ENCODE measurements at places on chromosomes 11 and 22.

GRCh38 chr11:84722583-84723108 lies 904.5 kb downstream of the DLG2 start:
- no peak for DNase-seq

- DNase-seq = no peak
These were observed 43.3 kb downstream of the WT1 start for GRCh38 chr11:32391956-32392553.

DNA sequence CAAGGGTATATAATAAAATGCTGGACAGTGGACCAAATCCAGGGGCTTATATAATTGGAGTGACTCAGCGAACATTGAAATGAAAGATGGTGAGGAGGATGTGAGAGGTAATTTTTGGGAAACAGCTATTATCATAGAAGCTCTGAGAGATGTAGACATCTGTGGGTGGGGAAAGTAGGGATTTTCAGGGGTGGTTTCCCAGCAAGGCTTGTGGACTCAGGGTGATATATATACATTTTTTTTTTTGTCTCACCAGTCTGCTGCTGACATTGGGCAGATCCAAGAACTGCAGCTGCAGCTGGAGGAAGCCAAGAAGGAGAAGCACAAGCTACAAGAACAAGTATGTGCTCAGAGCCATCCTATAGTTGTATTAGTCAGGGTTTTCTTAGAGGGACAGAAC lies 208.1 kb downstream of the MYO18B start:
- DNase-seq = no peak

GRCh38 chr22:36201630-36202319 lies at the start of gene APOL4:
Gene APOL4 (minus strand): TSS chr22:36201809. CDS start chr22:36201734, 75 bp downstream.
- DNase-seq = no peak

DNA sequence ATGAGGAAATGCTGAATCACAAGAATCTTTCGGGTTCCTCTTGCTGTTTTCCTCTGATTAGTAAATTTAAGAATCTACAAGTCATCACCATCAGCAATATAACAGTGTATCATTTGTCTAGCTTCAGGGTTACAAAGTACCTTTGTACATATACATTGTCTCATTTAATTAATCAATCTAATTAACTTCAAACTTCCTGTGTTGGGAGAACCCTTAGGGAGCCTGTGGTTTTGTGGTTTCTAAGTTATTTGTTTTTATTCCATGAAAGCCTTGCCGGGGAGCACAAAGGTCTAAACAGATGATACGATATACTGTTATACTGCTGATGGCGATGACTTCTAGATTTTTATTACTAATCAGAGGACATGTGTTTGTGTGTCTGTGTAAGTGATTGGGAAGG lies 41.0 kb downstream of the TIMP3 start:
- DNase-seq = no peak

GRCh38 chr11:63929616-63930015 lies 9.2 kb upstream of the NAA40 start:
- no peak for DNase-seq

DNA sequence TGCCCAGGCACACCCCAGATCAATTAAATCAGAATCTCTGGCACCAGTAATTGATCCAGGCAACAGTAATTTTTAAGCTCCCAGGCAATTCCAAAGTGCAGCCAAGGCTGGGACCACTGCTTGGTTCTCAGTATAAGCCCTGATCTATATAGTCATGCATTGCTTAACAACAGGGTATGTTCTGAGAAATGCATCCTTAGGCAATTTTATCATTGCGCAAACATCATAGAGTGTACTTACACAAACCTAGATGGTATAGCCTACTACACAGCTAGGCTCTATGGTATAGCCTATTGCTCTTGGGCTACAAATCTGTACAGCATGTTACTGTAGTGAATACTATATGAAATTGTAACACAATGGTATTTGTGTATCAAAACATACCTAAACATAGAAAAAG lies 651 bp upstream of the C11orf42 start:
- DNase-seq = no peak

- DNase-seq = peak; percentile 86
These were observed 13.5 kb downstream of the TXN2 start for GRCh38 chr22:36467946-36468345.

DNA sequence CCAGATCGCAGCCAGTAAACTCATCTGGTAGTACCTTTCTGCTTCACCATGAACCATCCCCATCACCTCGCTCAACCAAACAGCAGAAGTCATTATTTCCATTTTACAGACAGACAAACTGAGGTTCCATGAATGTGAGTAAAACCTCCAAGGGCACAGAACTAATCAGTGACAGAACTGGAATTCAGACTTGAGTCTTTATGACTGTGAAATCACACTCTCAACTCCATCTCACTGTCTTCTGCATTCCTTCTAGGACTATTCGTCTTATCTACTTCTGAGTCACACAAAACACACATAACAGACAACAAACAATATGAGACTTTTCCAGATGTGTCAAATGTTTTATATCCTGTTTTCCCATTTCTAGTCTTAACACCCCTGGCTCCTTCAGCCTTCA lies 9.3 kb upstream of the NUP50 start:
- no peak for DNase-seq

DNA sequence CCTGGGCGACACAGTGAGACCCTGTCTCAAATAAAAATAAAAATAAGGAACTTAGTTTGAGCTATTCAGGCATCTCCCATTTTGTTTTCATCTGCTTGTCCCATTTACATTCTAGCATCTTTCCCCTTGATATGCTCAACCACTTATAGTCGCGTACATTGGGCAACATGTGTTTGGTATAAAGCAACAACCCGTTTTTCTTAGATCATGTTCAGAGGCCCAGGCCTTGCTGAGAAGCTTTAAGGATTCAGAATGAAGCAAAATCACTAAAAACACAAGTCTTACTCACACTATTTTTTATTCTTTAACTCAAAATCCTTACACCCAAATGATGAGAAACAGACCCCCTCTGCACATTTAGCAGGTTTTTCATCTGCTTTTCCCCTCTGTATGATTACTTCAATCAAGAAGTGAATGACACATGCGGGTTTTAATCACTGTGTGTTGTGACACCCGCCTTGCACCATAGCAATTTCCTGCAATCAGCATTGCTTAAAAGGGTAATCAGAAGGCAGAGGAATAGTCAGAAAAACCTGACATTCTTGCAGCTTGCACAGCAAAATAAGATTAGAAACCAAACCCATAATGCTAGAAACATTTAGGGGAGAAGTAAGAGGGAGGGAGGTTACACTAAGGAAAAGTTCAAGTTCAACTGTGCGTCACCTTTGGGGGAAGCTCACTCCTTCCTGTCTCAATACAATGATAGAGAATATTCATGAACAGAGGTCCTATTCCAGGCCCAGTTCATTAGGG lies 25.9 kb downstream of the ALG9 start:
- DNase-seq = no peak

- DNase-seq = no peak
These were observed 146.5 kb downstream of the GRIK4 start for GRCh38 chr11:120658071-120658423.

- DNase-seq = no peak
These were observed 16.0 kb downstream of the RASD2 start for GRCh38 chr22:35556666-35557065.

GRCh38 chr22:48923165-48923865 lies 904.4 kb downstream of the BRD1 start:
- DNase-seq = no peak

DNA sequence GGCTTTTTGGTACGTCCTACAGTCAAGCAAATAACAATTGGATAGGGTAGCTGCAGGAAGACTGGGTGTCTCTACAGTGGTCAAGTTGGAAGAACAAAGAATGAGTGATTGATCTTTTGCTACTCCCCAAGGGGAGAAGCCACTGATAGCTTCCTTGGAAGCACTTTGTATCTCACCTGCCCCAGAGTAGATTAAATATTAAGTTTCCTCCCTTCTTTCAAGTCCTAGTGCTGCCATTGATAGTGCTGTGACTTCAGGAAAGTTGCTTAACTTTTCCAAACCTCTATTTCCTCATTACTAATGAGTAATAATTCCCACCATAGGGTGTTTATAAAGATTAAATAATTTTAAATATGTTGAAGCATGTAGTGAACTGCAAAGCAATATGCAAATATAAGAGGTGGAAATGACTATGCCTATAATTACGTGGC lies 35.6 kb upstream of the EHF start:
- DNase-seq = no peak

DNA sequence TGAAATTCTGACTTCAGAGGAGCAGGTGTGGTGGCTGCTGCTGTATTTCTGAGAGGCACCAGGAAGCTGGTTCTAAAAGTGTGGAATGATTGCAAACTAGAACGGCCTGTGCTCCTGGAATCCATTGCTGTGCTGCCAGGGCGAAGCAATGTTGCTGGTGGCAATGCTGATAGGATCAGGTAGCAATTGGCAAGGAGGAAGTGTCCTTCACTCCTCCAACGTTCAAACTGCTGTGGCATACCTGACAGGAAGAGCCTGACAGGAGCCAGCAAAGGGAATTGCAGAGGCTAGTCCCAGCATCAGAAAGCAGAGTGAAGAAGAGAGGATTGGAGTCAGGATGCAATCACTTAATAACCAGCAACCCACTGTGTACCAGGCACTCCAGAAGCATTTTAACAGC lies 118.2 kb downstream of the FAR1 start:
- no peak for DNase-seq

DNA sequence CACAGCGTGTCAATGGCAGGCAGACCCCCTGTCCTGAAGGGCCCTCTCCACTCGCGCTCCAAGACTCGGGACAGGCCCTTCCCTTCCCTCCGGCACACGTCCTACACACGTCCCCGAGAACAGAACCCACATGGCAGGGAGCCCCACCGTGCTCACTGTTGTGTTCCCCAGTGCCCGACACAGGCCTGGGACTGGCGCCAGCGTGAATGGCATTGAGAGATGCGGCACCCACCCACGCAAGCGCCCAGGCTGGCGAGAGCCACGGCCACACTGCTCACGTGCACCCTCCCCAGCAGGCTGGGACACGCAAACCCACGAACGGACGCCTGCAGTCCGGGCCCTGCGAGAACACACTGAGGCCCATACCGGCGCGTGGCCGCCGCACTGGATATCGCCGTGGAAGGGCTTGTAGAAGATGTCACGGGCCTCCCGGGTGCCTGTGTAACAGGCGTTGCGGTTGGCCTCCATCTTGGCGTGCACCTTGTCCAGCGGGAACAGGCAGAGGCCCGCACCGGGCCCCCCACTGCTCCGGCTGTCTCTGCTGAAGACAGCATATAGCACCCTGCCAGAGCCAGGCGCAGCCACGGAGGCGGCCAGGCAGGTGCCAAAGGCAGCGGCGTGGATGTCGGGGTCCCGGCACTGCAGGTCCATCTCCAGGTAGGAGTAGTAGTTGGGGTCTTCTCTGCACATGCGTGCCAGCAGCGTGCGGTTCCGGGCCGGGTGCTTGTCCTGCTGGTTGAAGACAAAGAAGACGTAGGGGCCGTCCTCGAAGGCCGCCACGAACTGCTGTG lies 18.1 kb downstream of the PLXNB2 start:
- no peak for DNase-seq

DNA sequence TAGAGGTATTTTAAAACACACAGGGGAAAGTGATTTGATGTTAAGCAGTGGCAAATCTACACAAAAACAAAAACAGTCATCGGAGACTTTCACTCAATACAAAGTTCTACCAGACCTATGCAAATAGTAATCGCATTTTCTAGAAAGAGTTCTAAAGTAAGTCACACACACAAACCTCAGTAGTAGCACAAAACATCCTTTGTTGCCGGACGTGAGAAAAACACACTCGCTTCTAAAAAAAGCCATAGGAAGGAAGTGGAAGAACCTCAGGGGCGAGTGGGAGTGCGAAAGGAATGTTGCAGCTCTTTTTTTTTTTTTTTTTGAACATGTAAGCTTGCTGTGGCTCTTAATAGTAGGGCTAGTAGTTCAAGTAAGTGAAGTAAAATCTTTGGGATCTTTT lies 88.9 kb downstream of the MAML2 start:
- DNase-seq = no peak

DNA sequence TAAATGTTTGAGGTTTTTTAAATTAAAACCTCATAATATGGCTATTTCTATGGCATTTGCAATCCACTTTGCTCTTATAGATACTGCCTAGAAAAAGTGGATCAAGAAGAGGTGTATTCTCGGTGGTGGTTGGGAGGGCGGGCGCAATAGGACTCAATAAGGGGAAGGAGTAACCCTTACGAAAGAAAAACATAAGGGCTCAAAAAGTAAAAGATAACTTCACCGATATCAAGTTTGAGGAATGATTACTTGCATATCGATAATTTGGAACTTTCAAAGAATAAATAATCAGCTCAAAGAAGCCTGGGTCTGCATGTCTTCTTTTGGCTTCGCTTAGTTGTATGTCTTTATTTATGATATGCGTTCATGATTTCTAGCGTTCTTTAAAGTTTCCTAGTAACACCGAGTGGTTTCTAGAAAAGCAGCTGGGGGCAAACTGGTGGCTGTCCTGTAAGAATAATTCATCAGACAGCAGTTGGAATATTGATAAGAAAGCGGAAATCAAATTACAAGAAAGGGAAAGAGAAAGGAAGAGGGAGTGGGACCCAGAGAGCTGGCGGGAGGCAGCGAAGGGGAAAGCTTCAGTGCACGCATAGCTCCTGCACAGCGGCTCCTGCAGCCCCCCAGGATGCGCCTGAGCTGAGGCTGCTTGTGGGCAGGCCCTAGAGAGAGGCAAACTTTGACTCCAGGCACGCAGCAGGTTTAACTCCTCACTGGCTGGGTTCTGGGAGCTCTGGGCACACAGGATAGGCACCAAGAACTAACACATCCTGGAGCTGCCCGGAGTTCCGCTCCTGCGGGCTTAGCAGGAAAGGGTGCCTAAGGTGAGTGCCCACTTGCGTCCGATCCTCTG lies 9.1 kb upstream of the FLI1 start:
- no peak for DNase-seq

GRCh38 chr22:49353235-49353634 lies 474.4 kb downstream of the BRD1 start:
- no peak for DNase-seq

DNA sequence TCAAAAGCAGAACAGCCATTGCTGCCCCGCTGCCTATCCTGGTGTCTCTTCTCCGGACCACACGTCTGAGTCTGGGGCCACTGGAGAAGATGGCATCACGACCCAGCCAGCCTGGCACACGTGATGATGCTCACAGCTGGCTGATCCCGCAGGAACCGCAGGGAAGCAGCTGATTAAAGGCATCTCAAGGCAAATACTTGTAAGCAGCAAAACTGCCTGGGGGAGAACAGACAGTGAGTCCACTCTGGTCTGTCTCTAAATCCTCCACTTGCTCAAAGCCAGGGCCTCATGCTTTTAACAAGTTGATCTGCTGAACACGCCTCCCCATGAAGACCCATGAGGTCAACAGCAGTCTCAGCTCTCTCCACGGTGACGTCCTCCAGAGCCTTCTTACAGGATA lies 108.6 kb downstream of the BRD1 start:
- DNase-seq = no peak

- DNase-seq = no peak
These were observed 1017.9 kb downstream of the TBC1D22A start for GRCh38 chr22:47780281-47780875.

- no peak for DNase-seq
These were observed 86.7 kb upstream of the RAB1B start for GRCh38 chr11:66181632-66182315.

- no peak for DNase-seq
These were observed 32.1 kb downstream of the IFT27 start for GRCh38 chr22:36743591-36744412.

GRCh38 chr11:111044751-111045406 lies 200.6 kb upstream of the POU2AF2 start:
- DNase-seq = no peak

GRCh38 chr11:16160146-16160545 lies 196.2 kb downstream of the SOX6 start:
- no peak for DNase-seq

GRCh38 chr11:123519797-123520193 lies 89.7 kb downstream of the GRAMD1B start:
- no peak for DNase-seq

Measured in smooth muscle cell of the brain vasculature (primary cell).